ENCODE measurements at places on chromosomes 12 and 14.

DNA sequence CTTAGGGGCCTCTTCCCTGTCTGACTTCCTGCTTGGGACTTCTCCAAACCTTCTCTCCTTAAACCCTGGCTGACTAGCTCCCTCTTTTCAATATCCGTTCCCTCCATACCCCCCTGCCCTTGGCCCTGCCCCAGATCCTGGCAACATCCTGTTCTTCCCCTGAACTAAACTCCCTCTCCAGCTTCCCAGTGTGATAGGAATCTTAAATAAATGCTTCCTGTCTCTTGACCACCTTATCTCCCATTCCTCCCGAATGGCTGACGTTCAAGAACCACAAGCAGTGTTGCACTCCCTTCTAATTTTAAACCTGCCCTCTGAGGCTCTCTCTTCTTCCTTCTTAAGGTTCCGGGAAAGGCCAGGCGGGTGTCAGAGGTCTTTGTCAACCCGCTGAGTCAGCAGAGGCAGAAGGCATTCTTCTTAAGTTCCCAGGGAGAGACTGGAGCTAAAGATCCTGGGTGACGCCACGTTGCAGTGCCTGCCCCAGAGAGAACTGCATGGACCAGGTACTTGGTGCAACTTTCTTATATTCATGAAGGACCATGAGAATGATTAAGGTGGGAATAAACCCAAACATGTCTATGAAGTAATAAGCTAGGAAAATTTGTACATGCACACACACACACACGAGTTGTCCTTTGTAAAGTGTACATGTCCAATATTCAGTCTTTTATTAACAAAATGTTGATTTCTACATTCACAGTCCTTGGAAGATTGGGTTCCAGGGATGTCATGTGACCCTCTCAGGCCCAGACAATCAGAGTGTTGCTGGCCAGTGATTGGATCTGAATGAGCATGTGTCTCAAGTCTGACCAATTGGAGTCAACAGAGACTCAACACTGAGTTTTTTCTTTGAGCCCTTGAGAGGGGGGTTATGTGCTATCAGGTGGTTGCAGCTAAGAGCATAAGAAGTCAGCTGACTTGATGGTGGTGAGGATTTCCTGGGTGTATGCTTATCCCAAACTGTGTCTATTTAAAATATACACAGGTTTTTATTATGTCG is 420.2 kb upstream of the TBX3 start:
- no peak for DNase-seq

- DNase-seq = no peak
These were observed 9.5 kb upstream of the TINF2 start for GRCh38 chr14:24251880-24252288.

DNA sequence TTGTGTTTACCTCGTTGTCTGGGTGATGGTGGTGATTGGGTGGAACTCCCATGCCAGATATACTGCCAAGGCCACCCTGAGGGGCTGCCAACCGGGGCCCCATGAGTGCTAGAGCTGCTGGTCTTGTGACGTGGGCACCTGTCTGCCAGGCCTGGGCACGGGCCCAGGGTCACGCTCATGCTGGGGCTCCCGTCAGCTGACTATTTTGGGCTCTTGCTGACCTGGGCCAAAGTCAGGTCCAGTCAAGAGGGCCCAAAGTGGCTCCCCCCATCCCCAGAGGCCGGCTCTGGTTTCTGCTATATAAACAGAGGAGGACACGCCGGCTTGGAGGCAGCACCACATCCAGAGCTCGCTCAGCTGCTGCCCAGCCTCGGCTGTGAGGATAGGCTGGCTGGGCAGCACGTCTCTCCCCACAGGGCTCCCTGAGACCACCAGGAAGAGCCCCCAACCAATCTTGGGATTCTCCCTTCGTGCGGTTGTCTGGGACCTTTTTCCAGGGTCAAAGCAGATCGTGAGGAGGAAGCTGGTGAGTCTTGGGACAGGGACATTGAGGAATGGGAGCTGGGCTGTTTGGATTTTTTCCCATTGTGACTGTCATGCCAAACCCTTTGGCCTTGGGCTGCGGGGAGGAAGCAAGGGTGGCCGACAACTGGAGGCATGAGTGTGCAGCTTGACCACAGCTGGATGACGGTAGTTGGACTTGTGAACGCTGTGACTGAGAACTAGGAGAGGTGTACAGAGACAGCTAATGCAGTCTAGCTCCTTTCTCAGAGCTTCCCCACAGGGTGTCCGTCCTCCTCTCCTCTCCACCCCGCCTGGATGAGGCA is 7.6 kb upstream of the NR4A1 start:
- DNase-seq = no peak

DNA sequence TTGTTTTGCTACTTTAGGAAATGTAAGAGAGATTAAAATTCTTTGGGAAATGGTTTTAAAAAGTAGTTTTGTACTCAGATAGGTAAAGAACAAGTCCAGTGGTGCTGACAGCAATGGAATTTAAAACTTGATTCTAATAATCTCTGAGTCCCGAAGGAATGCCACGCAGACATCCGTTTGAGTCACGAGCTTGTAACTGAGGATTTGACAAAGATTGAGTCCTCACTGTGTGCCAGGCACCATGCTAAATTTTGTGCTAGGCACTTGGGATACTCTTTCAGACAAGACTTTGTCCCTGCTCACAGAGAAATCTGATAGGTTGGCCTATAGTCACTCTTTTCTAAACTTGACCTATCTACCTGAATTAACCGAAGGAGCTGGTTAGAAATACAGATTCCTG is 12.7 kb downstream of the FLRT2 start:
- DNase-seq = no peak

DNA sequence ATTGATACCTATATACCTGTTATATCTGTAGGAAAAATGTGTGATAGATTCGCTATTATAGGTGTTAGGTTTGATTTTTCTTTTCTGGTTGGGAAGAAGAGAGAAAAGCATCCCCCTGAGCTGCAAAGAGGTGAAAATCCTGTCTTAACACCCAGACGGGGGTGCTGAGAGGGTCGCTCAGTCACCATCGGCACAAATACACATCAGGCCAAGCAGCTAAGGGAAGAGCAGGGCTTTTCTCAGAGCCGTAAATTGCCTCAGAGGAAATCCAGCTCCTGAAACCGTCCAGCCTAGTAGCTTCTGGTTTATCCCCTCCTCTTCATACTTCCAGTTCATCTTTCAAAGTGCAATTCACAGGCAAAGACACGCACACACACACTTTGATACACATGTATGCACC is 111.1 kb upstream of the OVCH1 start:
- no peak for DNase-seq

- no peak for DNase-seq
These were observed 39.5 kb upstream of the RIN3 start for GRCh38 chr14:92473969-92474535.

- no peak for DNase-seq
These were observed 4.9 kb upstream of the FOXG1 start for GRCh38 chr14:28761438-28762291.

DNA sequence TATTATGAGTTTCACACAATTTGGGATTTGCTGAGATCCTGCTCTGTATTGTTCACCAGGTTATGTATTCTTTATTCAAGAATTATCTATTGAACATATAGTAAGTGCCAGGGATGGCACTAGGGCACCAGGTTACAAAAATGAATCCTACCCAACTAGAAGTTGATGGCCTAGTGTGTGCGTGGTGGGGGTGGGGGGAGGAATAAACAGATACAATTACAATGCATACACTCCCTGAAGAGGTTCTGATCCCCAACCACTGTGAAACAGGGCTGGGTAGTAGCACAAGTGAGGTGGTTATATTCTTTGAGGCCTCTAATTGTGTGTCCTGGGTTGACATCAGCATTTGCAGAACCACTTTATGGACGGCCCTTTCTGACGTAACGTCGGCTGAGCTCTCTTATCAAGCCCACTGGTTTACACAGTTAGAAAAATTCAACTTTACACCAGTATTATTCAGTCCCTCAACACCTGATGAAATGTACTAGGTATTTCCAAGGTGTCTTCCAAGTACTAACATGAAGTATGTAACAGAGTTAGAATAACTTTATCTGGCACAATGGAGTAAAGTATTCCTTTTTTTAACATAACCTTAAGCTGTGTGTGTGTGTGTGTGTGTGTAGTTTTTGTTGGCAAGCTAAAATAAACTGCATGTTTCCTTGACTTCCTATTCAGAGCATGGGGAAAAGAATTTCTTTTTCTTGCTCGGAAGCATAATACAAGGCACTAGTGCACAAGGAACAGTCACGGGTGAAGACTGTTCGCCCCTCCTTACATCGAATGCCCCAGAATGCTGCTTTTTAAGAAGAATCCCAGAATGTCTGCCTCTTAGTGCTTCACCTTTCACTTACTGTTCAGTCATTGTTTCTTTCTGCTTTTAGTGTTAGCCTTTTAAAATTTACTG is 8.1 kb upstream of the GLRX5 start:
- no peak for DNase-seq

GRCh38 chr14:104138098-104138717 is at the start of gene KIF26A:
TSS of gene KIF26A (plus strand) at chr14:104138587. CDS start at chr14:104138723, 136 bp downstream.
- DNase-seq = peak; percentile 63

- no peak for DNase-seq
These were observed 404.8 kb downstream of the ATP23 start for GRCh38 chr12:58346032-58346632.

- DNase-seq = no peak
These were observed 62.0 kb downstream of the DACT1 start for GRCh38 chr14:58699681-58700205.

DNA sequence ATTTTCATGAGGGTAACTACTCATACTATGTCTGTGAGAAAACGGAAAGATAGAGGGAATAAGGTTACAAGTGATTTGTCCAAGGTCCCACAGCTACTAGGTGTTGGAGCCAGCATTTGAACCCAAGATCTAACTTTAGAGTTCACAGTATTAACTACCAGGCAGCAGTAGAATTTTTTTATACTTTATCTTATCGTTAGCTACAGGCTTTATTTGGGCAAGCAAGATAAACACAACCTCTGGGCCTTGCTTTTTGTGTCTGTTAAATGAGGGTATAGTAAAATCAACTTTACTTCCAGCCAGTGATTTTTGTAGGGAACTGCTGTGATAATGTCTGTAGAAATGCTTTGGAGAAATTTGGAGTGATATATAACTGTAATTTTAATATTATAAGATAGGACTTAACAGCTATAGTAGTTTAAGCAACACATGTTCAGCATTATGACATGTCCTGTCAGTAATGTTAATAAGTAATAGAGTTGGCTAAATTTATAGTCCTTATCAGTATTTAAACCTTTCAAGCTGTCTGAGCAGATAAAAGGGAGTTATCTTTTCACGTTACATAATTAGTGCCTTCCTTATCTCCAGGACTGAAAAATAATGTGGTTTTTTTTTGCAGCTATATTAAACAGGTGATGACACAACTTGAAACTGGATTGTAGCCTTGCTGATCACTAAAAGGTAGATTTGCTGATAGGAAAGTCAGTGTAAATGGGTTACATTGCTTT is 12.8 kb downstream of the LEMD3 start:
- no peak for DNase-seq

GRCh38 chr12:82299319-82300025 is 58.7 kb downstream of the CCDC59 start:
- DNase-seq = no peak

DNA sequence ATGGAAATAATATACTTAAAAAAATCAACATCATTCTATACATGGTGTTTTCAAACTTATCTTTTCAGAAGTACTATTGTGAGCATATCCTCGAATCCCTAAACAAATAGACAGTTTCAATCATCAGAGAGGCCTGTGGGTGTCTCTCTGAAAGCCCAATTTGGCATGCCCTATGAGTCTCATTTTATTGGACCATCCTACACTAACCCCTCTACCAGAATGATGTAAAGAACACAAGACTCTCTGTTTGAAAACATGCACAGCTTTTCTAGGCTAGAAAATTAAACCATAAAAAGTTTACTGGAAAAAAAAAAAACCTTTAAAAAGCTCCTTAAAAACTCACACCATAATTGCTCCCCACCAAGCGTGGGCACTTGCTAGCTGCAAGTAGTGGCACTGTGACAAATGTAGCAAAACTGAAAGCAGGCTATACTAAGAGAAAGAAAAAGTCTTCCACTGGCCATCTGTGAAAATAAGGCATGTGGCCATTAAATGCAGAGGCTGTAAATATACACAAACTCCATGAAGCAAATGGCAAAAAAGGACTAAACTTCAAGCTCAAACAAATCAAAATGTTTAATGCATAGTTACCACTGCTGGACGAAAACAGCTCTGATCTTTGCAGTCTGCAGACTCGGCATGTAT is 394.2 kb downstream of the SOX5 start:
- DNase-seq = no peak

GRCh38 chr14:100605230-100605629 is 18.0 kb upstream of the BEGAIN start:
- peak; percentile 13 for DNase-seq

DNA sequence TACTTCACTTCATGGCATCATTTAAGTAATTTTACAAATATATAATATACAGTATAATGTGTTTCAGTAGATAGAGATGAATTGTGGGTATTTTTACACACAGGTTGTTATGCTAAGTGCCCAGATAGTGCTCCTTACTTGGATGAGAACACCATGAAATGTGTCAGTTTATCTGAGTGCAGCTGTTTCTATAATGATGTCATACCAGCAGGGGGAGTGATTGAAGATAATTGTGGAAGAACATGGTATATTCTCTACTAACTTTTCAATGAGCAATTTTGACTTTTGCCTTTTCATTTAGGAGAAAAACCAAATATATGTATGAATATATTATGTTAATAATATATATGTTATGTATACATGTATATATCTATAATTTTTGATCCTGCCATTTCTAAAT is 221.6 kb downstream of the LRRK2 start:
- no peak for DNase-seq

- no peak for DNase-seq
These were observed 35.5 kb downstream of the TSPAN11 start for GRCh38 chr12:30962047-30962446.

GRCh38 chr14:101843665-101844064 is 82.2 kb downstream of the PPP2R5C start:
- no peak for DNase-seq

- DNase-seq = no peak
These were observed 19.7 kb downstream of the MARK3 start for GRCh38 chr14:103404920-103405319.

GRCh38 chr14:95495538-95496025 is 20.9 kb downstream of the SYNE3 start:
- DNase-seq = no peak

DNA sequence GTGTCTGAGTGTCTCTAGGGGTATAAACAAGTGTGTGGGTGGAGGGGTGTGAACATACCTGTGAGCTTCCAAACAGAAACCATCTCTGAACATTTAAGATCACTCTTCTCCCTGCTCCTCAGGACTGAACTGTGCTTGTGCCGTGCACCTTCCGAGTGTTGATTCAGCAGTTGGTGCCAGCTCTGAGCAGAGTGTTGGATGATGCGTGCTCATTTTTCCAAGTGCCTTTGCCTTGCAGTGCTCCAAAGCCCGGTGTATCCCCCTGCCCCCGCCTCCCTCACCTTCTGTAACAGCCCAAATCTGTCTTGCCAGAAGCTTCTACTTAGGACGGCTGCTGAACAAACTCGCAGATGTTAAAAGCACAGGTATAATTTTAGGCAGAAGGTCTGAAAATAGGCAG is 4.4 kb downstream of the WSCD2 start:
- DNase-seq = no peak

GRCh38 chr12:92242907-92243306 is 97.3 kb upstream of the BTG1 start:
- peak; percentile 35 for DNase-seq

DNA sequence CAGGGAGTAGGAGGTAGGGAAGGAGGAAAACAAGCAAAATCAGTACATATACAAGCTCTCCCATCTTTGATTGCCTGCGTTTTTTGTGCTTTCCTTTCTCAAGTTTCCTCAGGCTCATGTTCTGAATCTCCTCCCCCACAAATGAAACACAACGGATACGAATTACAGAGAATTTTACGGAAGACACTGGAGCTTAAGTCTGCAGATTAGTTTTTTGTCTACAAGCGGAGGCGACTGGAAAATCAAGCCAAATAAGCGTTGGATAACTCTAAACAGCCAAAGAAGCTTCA is 612 bp downstream of the WBP11 start:
- no peak for DNase-seq

Measured in femur (tissue), 1 donor.